ENCODE measurements at places on chromosomes 4 and X. TPM values are rescaled to one million over a fixed set of nuclear protein-coding genes. Genes with fewer than 3 reads are reported as not detected.

DNA sequence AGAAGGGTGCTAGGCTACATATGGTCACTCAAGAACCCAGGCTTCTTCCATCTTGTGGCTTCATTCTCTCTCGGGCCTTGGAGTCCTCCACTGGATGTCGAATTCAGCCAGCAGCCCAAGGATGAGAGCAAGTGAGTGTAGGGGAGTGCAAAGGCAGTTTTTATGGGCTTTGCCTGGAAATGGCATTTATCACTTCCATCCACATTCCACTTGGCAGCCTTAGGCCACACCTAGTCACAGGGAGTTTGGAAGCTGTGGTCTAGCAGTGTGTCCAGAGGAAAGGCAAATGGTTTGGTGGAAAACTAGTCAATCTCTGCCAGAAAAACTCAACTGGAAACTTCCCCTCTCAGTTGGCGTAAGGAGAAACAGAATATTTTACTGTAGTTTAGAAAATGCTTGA lies 59.0 kb downstream of the NHS start:
- no peak for DNase-seq

DNA sequence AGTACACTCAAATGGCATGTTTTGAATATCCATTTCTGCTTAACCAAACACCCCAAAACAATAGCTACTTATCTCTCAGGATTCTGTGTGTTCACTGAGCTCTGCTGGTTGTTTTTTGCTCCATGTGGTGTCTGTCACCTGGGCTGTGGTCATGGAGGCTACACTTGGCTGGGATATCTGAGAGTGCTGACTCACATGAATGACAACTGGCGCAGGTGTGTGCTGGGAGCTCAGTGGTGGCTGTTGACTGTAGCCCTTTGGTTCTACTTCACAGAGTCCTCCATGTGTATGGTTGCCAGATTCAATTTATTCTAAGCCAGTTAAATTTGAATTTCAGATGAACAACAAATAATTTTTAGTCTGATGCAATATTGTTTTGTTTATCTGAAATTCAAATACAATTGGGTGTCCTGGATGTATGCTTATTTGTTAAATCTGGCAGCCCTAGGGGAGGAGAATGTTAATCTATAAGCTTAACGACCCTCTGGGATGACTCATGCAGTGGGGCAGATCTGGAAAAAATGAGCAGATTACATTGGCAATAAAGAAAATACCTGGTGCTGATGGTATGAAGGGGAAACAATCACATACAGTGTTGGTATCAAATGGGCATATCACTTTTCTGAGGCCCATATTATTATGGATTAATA lies 28.2 kb upstream of the TCEAL4 start:
- DNase-seq: no peak

- DNase-seq: no peak
Observed at GRCh38 chr4:151887031-151887815, 126.4 kb upstream of the GATB start.

- no peak for DNase-seq
Observed at GRCh38 chr4:82640540-82640939, 78.8 kb upstream of the TMEM150C start.

DNA sequence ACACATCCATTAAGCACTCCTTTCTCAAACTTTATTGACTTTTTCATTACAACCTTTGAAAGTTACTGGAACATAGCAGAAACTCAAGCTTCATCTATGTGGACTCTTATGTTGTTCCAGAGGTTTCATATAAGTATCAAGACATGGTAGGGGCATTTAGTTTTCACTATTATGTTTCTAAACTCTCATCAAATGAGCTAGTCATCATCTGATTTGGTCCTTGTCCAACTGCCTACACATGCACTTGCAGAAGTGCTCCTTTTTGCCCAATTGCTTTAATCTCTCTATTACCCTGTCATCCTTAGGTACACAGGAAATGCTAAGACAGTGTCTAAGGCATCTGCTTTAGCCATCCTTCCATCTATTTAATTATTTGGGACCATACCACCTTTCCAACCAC lies 42.2 kb upstream of the EPGN start:
- no peak for DNase-seq

DNA sequence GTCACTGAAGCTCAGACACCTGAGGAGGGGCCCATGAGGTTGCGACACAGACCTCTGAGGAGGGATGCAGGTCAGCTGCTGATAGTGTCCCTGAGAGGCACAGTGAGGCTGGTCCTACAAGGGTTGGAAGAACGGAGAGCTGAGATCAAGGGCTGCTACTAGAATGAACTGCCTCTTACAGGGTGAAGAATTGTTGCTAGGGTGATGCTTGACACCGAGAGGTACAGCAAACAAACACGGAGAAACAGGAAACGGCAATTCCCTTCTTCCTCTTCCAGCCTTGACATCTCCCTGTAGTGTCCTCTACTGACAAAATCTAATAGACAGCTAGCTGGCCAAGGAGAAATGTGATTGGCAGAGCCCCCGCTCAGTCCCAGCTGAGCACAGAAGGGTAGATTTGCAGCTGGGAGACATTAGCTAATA lies 11.8 kb upstream of the HPGDS start:
- DNase-seq: no peak

GRCh38 chr4:113524096-113524495 lies 237.4 kb downstream of the CAMK2D start:
- no peak for DNase-seq

- DNase-seq: no peak
Observed at GRCh38 chrX:45360571-45360970, 159.9 kb upstream of the DIPK2B start.

- no peak for DNase-seq
Observed at GRCh38 chrX:37599729-37600128, 28.3 kb downstream of the LANCL3 start.

DNA sequence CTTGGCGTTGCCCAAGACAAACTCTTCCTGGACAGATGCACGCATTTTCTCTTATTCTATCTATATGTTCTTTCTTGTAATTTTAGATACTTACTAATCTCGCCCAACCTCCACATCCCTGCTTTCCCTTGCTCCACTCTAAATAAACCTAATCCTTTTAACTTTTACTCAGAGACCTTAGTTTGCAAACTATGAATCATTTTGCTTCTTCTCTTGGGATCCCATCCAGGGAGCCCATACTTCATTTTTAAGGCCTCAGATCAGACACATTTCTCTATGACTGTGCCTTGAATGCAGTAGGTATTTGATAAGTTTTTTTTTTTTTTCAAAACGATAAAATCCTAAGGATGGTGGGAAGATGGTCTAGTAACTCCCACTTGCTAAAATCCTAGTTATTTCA lies 353.8 kb upstream of the HAND2 start:
- no peak for DNase-seq

GRCh38 chrX:31181377-31182000 lies 109.6 kb upstream of the FTHL17 start:
- DNase-seq: no peak

GRCh38 chrX:139179592-139179991 lies 350.9 kb upstream of the F9 start:
- DNase-seq: no peak

DNA sequence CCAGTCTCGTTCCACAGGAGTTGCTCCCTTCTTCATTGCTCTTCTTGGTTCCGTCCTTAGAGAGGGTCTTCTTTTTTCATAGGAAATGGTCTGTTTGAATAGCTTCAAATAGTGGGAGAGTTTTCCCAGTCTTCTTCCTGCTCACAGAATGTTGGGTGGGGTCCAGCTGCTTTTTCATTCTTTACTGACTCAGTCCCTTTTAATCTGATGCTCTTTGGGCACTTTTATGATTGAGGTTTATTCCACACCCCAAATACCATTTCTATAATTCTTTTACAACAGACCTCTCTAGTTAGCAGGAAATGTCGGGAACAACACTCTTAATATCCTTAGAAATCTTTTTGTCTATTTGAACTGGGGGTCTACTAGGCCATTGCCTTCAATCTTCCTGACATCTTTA lies 239.5 kb downstream of the PRDM5 start:
- no peak for DNase-seq

- DNase-seq: no peak
Observed at GRCh38 chr4:75054078-75054477, 121.2 kb downstream of the PARM1 start.

DNA sequence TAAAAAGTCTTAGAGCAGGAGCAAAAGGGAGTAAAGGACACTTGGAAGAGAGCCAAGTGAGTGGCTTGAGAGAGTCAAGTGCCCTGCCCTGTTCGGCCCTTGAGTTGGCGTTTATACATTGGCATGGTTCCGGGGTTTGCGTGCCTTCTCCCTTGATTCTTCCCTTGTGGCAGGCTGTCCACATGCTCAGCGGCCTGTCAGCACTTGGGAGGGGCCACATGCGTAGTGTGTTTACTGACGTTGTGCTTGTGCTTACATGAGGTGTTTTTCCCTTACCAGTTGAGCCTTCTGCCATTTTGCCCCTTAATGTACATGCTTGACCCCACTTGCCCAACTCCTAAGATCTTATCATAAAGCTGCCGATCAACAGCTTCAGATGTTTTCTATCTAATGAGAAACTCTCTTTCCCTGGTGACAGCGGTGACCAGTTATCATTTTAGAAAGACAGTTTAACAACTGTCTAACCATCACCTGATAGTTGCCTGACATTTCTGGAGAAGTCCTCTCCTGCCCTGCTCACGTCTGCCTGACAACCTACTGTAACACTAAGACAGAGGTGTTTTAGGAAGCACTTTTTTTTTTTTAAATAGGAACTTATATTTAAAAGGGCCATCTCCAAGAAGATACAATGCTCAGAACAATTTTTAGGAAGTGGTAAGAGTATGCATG lies 49.5 kb upstream of the GC start:
- no peak for DNase-seq

GRCh38 chrX:9626379-9626778 lies 139.3 kb downstream of the GPR143 start:
- DNase-seq: no peak

GRCh38 chr4:183485411-183486160 lies 19.3 kb upstream of the ING2 start:
- no peak for DNase-seq

GRCh38 chr4:189313861-189314513 lies 626.7 kb upstream of the FRG1 start:
- no peak for DNase-seq

DNA sequence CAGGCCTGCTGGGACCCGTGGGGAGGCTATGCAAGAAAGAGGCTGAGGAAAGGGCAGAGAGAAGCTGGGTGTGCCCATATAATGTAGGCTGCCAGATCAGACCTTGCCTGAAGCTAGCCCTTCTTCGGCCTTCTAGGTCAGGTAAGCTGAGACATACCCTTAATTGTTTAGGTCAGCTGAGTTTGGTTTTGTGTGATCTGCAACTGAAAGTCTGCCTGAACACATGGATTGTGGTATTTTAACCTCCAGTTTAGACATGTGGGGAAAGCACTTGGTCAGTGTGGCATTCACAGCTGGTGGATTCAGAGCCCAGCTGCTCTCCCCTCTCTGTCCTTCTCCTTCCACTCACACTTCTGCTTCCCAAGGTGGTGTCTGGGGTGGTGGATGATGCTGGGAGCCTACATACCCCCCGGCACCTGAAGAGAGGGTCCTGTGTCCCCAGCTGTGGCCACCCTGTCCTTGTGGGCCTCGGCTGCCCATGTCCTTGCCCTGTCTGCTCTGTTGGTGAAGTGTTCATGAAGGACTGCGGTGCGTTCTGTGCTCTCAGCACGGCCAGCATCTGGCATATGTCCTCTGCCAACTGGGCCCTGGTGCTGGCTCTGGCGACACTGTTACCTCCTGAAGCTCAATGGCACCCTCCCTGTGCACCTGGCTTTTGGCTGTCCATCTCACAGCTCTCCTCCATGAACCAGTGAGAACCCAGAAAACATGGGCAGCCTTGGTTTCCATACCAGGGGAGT lies 82.1 kb downstream of the NAT8L start:
- DNase-seq: no peak

GRCh38 chr4:99876946-99877345 lies 17.3 kb downstream of the LAMTOR3 start:
- DNase-seq: no peak

DNA sequence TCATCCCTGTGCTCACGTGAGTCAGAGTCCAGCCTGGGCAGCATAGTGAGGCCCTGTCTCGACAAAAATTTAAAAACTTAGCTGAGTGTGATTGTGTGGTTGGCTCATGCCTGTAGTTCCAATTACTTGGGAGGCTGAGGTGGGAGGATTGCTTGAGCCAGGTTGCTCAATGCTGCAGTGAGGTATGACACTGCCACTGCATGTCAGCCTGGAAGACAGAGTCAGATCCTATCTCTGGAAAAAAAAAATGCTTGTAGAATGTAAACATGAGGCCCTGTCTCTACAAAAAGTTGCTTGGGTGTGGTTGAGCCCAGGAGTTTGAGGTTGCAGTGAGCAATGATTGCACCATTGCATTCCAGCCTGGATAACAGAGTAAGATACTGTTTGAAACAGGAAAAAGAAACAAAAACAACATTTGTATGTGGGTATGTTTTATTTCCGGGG lies 11.3 kb upstream of the YTHDC1 start:
- DNase-seq: no peak

GRCh38 chr4:85557016-85557901 lies 82.3 kb downstream of the ARHGAP24 start:
- DNase-seq: no peak

DNA sequence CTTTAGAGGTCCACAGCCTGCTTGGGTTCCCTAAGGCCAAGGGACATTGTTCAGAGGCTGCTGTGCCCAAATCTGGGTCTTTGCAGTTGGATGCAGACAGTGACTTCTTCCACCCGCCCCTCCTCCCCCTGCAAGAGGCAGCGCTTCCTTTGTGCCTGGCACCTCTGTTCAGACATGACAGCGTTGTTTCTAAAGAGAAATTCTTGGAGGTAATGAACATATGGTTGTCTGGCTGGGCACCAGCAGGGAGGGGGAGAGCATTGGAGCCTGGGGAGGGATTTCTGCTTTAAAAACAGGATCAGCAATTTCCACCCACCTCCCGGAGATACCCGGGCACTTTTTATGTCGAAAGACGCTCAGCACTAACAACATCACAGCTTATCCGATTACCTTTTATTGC lies 51.5 kb downstream of the PSAPL1 start:
- peak; percentile 39 for DNase-seq

The GNRHR gene
- total RNA-seq: not detected

The NUDT10 gene
- 31.7 TPM for total RNA-seq

The DIPK2B gene
- not detected for total RNA-seq

The RRH gene
- total RNA-seq: not detected

The F8A2 gene
- total RNA-seq: not detected

The UGT2A1 gene
- 0.42 TPM for total RNA-seq

The PRKG2 gene
- total RNA-seq: 3.1 TPM

The STK32B gene
- total RNA-seq: 2.8 TPM

The MOSPD2 gene
- total RNA-seq: 16.2 TPM

The FGA gene
- total RNA-seq: not detected

The NSG1 gene
- total RNA-seq: 31.1 TPM

The CDX4 gene
- total RNA-seq: 21.7 TPM

The CT45A2 gene
- total RNA-seq: not detected

The NSD2 gene
- 89.5 TPM for total RNA-seq

The RAI2 gene
- total RNA-seq: 0.38 TPM

The MAGEC3 gene
- total RNA-seq: not detected

The OSTC gene
- 183 TPM for total RNA-seq

The YY2 gene
- 0.30 TPM for total RNA-seq
